ENCODE measurements at places on chromosomes 6 and 20.

DNA sequence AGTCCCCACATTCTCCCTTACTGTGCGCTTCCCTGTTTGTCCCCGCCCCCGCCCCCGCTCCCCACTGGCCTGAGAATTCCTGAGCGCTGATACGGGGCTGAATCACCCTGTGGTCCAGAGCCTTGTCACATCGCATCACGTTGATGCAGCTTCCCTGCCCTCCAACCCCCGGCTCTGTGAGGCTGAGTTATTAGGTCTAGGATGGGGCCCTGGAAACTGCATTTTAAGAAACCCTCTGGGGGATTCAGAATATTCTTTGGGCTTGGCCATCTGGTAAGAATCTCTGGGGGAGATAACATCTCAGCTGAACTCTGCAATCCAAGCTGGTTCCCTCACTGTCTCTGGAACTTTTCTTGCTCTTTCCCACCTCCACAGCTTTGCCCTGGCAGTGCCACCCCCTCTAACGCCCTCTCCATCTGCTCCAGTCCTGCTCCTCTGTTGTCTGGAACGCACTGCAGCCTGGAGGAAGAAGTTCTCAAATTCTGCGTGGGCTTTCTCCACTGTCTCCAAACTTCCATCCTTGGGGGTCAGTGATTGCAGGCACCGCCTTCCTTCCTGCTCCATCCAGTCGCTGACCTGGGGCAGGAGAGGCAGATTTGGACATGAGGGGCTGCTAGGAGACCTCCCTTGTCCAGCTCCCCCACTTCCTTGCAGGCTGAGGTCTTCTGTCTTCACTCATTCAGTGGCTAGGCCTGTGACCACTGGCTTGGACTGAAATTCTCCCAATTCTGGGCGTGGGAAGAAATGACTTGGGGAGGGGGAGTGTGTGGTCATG lies 42.6 kb downstream of the KIAA1755 start:
- DNase-seq: no peak

DNA sequence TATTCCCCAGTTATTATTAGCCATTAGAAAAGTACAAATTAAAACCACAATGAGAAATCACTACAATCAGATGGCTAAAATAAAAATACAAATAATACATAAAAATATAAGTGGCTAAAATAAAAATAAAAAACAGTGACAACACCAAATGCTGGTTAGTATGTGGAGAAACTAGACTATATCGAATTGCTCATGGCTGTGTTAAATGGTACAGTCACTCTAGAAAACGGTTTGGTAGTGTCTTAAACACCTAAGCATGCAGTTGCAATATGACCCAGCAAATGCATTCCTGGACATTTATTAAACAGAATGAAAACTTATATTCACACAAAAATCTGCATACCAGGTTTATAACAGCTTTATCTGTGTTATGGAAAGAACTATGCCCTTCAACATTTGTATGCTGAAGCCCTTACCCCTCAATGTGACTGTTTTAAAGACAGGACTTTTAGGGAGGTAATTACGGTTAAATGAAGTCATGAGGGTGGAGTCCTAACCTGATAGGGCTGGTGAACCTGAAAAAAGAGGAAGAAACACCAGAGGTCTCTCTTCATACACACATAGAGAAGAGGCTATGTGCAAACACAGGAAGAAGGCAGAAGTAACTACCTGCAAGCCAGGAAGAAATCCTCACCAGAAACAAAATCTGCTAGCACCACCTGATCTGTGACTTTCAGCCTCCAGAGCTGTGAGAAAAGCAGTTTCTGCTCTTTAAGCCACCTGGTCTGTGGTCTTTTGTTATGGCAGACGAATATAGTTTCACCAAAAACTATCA lies 84.9 kb downstream of the ASCC3 start:
- no peak for DNase-seq

DNA sequence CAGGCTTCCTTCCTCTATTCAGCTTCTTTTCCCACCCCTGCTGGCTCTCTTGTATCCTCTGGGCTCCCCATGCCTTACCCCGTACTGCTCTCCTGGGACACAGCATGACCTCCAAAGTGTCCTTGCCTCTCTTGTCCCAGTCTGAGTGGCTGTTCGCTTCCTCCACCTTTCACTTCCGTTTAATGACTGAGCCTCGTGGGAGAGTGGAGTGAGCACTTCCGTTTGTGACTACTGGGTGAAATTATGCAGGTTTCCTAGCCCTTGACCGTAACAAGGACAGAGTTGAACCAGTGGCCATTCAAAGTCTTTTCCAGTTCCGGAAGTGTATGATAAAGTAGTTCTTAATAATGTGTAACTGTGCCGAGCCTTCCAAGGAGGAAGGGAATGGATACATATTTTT lies 109.2 kb downstream of the ARID1B start:
- peak; percentile 44 for DNase-seq

DNA sequence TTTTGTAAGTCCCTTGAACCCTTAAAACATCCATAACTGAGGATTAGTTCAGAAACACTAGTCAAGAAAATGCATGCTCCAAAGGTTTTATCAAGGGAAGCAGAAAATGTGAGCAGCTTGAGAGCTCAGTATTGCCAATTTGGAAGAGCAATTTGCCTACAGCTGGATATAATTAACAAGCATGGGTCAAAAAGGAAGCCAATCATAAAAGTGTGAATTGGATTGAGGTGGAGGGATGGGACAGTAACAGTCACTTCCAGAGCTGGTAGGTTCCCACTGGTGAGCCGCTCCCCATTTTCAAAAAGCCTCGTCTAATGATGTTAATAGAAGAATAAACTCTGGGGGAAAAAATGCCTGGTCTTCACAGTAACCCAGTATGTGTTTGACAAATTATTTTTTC lies 5.0 kb upstream of the PTPRK start:
- no peak for DNase-seq

DNA sequence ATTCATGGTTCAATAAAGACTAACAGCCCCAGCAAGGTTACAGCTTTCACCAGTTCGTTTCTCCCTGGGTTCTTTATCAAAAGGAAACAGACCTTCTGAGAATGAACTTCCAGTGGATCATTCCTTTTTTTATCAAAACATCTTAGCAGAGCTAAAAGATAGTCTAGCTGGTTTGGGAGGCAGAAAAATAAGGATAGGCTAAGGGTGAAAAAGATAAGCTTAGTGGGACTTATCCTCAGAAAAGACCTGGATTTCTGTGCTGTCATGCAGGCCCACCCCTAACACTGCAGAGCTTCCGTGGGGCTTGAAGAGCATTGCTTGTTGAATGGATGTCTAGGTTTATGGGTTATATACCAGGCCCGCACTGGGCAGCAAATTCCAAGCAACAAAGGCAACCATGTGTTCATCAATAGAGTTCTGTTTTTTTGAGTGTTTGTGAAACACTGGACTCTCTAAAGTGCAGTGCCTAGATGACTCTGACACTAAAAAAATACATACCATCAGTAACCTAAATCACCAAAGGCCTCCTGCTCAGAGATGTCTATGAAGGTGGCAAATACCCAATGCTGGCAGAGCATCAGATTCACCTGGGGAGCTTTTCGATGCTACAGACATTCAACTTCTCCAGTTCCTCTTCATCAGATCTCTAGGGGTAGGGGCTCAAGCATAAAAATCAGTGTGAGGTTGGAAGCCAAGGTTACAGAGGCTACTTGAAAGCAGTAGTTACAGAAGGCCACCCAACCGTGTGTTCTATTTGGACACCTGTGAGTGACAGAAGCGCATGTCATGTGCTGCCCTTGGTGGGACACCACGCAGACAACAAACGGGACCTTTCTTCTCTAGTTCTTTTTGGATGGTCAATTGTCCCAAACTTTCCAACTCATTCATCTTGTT lies 53.0 kb downstream of the TNFAIP3 start:
- DNase-seq: no peak
